NCI-H524 (cell line): ENCODE measurements at places on chromosomes 2 and 18.

- no peak for DNase-seq
Measured at GRCh38 chr2:213166109-213166508, 14.7 kb upstream of the IKZF2 start.

DNA sequence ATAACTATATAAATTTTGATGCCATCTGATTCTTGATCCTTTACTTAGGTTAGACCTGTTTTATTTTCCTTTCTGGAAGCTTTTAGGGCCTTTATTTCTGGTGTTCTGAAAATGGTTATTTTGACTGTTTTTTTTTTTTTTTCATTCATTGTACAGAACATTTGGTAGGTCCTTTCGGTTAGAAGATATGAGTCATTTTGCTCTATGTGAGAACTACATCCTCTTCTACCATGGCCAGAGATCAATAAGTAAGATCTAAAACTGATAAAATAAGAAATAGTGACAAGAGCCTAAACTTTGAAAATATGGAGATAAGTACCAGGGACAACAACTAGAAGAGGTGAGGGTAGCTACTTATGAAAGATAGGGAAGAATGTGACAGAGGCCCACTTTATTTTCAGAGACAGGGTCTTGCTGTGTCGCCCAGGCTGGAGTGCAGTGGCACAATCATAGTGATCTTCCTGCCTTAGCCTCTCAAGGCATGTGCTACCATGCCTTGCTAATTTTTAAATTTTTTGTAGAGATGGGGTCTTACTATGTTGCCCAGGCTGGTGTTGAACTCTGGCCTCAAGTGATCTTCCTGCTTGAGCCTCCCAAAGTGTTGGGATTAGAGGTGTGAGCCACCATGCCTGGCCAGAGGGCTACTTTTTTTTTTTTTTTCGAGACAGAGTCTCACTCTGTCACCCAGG is 66.5 kb downstream of the EIF2AK3 start:
- DNase-seq: no peak

- no peak for DNase-seq
Measured at GRCh38 chr2:173664513-173664910, 300.7 kb downstream of the SP3 start.

DNA sequence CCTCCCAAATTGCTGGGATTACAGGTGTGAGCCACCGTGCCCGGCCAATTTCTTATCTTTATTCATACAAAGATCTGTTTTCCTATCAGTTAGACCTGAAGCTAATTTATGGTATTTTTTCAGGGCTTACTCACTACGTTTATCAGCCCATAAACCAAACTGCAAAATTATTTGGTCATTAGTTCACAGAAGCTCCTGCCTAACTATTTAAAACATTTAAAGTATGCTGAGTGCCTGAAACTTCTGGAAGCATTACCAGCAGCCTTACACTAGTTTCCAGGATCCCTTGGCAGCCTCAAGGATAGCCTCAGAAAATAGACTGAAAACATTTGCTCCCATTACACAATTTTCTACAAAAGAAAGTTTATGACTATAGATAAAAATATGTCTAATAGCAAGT is 68.8 kb downstream of the GALNT13 start:
- DNase-seq: no peak

DNA sequence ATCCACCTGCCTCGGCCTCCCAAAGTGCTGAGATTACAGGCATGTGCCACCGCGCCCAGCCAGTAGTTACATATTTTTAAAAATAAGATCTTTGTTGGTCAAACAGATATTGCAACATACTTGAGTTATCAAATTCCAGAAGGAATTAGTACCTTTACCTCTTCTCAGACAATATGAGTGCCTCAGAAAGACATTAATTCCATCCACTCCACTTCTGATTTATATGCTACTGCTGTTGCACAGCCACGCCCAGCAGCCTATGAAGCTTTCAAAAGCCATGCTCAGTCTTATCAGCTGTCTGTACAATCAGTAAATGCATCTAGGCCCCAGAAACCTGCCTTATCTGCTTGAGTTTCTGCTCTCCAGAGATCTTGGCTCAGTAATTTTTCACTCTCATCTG is 47.8 kb downstream of the MEX3C start:
- DNase-seq: no peak

GRCh38 chr18:48545757-48546321 is 7.0 kb downstream of the CTIF start:
- DNase-seq: peak; percentile 74

DNA sequence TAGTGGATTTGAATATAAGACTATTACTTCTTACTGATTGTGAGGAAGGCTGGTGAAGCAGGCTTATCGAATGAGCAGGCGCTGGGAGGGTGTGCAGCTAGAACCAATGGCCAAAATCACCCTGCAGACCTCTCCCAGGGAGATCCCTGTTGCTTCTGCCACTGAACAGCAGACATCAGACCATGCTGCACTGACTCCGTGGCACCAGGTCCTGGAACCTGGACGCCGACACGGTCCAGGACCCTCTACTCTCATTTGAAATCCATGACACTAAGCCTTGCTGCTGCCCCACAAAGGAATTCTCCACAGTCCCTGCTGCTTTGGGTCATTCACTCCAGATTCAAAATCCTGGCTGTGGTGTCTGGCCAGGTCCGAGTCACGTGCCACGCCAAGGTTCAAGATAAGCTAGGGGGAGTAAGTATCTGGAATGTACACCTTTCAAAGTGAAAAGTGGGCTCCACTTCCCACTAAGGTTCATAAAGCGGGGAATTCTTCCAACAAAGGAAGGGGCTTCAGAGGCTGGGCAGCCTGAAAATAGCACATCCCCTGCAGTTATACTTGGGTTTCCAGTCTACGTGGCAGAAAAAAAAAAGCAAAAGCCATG is 9.0 kb upstream of the YWHAQ start:
- DNase-seq: no peak

DNA sequence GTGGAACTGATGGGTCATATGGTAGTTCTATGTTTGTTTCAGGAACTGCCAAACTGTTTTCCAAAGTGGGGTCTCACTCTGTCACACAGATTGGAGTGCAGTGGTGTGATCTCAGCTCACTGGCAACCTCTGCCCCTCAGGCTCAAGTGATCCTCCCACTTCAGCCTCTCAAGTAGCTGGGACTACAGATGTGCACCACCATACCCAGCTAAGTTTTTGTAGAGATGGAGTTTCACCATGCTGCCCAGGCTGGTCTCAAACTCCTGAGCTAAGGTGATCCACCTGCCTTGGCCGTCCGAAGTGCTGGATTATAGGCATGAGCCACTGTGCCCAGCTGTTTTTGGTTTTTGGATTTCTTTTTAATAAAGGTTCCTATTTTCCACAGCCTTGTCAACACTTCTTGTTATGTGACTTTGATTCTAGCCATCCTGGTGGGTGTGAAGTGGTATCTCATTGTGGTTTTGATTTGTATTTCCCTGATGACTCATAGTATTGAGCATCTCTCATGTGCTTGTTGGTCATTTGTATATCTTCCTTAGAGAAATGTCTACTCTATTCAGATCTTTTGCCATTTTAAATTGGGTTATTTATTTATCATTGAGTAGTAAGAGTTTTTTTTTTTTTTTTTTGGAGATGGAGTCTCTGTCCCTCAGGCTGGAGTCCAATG is 22.8 kb downstream of the NPC1 start:
- DNase-seq: no peak

DNA sequence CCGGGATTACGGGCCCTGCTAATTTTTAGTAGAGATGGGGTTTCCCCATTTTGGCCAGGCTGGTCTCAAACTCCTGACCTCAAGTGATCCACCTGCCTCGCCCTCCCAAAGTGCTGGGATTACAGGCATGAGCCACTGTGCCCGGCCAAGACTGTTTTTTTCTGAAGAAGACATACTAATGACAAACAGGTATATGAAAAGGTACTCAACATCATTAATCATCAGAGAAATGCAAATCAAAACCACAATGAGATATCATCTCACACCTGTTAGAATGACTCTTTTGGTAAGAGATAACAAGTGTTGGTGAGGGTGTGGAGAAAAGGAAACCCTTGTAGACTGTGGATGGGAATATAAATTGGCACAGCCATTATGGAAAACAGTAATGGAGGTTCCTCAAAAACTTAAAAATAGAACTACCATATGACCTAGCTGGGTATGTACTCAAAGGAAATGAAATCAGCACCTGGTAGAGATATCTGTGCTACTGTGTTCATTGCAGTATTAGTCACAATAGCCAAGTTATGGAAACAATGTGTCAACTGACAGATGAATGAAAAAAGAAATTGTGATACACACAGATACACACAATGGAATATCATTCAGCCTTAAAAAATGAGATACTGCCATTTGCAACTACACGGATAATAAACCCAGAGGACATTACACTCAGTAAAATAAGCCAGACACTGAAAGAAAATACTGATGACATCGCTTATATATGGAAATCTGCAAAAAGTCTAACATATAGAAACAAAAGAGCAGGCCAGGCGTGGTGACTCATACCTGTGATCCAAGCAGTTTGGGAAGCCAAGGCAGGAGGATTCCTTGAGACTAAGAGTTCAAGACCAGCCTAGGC is 20.8 kb downstream of the SOS1 start:
- DNase-seq: no peak

GRCh38 chr2:124241-124880 is 78.1 kb upstream of the FAM110C start:
- DNase-seq: no peak

DNA sequence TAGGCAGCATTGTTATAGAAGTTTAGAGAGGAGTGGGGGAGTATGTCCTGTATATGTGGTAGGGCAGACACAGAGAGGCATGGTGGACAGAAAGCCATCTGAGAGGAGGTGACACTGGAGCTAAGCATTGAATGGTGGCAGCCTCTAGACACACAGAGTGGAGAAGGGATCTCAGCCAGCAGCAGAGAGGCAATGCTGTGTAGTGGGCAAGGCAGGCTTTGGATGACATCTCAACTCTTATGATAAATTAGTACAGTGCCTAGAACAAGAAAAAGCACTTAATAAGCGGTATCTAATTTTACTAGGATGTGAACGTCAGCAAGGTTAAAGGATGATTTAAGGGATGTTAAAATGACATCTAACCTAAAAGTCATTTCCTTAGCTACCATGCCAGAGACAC is 22.5 kb upstream of the CERS6 start:
- DNase-seq: no peak

DNA sequence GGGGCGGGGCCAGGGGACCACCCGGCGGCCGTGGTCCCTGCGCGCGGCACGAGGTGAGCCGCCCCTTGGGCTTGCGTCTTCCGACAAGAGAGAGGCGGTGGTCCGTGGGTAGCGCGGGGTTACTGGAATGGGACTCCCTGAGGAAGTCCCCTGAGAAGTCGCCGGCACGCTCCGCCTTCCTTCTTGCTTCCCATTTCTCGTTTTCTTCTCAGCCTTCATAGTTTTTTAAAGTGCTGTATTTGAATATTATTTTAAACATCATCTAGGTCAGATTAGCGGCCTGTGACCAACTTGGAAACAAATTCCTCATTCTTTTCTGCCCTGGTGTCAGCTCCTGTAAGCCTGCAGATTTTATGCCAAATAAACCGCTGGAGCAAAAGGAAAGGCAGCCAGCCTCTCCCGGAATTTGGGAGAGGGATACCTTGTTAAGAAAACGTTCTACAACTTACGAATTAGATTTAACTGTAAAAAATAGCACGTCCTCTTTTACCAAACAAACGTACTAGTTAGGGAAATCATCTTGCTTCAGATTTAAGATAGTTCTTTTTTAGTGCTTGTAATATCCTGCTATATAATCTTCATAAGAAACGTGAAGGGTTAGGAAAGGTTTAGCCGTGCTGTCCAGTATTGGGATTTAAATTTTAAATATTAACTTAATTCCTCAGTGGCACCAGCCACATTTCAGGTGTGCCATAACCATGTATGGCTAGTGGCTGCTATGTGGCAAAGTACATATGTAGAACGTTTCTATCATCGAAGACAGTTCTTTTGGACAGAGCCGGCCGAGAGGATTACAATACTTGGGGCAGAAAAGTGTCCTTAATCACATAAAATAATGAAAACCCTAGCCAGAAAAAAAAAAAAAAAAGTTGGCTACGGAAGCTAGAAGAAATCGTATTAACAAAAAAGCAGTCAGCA is 628 bp upstream of the PTPN2 start:
- DNase-seq: no peak

GRCh38 chr2:119482481-119483394 is 41.5 kb downstream of the SCTR start:
- DNase-seq: no peak

GRCh38 chr18:6708890-6709289 is 20.6 kb upstream of the ARHGAP28 start:
- no peak for DNase-seq

- DNase-seq: no peak
Measured at GRCh38 chr2:71665168-71666093, 212.1 kb downstream of the DYSF start.

DNA sequence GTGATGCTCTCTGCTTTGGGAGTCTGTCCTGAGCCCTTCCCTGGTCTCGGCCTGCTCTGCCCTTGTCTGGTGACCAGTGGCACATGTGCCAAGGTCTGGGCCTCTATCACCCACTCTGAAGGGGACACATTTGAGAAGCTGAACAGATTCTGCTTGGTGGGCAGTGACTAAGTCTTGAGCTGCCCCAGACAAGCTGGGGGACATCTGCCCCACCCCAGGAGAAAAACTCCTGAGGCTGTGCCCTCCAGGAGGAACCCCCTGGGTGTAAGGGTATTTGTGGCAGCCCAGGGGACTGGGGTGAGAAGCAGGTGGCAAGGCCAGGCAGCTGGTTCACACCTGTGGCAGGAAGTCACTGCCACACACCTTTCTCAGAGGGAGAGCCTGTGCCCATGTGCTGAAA is 342.1 kb downstream of the DYSF start:
- no peak for DNase-seq

DNA sequence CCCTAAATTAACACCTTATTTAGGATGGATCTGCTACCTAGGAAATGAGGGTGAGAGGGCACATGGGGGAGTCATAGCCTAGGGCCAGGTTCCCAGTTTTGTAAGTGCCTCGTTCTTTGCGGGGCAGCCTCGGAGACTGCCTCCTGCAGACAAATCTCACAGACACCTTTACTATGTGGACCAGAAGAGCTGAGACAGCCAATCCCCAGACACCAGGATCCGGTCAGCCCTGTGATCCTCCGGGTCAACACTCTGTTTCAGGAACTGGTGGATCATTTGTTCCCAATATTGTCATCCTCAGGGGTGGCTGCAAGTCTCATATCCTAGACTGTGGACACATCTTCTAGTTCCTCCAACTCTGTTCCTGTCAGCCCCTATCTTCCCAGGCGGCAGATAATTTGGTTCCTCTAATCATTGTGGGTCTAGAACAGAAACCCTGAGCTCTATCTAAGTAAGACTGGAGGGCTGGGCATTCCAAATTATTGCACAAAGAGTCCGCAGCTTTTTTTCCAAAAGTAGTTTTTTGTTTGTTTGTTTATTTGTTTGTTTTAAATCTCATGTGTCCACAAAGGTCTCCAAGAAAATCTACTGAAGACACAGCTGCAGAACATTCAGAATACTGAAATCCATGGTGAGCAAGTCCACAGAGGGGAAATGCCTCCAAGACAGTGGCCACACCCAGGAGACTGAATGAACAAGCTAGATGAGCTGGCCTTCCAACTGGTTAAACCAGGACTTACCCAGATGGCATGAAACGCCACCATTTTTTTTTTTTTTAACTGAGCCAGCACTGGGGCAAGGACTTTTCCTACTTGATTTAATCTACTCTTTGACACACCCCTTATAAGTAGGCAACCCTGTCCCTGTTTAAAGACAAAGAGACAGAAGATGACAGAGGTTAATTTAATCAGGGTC is 6.2 kb upstream of the GDF7 start:
- DNase-seq: no peak

GRCh38 chr2:57965219-57965618 is 81.4 kb upstream of the VRK2 start:
- DNase-seq: no peak
